ENCODE measurements at places on chromosomes 13 and 19.
A peak's percentile ranks its signal among the peaks of the same experiment; 100 is the strongest.

- DNase-seq = no peak
Measured at GRCh38 chr13:72166102-72166650, 299.2 kb upstream of the DACH1 start.

GRCh38 chr13:70849222-70849621 is 741.0 kb upstream of the KLHL1 start:
- DNase-seq = no peak

DNA sequence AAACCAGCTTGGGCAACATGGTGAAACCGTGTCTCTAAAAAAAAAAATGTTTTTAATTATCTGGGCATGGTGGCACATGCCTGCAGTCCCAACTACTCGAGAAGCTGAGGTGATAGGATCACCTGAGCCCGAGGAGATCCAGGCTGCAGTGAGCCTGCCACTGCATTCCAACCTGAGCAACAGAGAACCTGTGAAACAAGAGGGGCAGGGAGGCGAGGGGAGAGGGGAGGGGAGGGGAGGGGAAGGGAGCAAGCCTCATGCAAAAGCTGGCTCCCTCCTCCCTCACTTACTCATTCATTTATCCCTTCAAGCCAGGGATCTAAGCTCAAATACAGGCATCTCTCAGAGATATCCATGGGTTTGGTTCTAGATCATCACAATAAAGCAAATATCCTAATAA is 8.9 kb downstream of the ATP7B start:
- no peak for DNase-seq

DNA sequence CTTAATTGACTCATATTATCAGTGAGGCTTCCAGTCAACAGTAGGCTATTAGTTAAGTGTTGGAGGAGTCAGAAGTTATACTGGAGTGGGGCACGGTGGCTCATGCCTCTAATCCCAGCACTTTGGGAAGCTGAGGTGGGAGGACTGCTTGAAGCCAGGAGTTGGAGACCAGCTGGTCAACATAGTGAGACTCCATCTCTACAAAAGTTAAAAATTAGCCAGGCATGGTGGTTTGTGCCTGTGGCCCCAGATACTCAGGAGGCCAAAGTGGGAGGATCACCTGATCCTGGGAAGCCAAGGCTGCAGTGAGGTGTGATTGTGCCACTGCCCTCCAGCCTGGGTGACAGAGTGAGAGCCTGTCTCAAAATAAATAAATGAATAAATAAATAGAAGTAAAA is 53.2 kb downstream of the COMP start:
- no peak for DNase-seq

DNA sequence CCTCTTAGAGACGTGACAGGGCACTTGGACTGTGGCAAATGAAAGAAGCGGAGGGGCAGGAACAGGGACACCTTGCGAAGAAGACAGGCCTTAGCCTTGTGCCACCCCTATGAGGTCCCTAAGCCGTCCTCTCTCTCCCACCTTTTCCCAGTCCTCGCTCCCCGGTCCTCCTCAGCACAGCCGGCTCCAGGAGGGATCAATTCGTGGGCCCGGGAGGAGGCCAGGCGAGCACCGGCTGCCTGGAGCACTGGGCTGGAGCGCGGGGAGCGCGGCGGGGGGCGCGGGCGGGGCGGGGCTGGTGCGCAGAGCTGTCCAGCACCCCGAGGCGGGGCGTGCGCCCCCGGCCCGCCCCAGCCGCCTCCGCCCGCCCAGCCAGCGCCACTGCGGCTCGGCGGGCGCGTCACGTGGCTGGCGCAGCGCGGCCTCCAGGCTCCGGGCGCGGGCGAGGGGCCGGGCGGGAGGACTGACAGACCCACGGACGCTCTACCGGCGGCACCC is at the start of gene LRP3:
Gene LRP3 (plus strand): TSS at position 466 of the 498 bp plus-strand sequence. CDS start 456 bp downstream, outside the sequence.
- no peak for DNase-seq

- no peak for DNase-seq
Measured at GRCh38 chr19:6253954-6254733, 25.6 kb downstream of the MLLT1 start.

DNA sequence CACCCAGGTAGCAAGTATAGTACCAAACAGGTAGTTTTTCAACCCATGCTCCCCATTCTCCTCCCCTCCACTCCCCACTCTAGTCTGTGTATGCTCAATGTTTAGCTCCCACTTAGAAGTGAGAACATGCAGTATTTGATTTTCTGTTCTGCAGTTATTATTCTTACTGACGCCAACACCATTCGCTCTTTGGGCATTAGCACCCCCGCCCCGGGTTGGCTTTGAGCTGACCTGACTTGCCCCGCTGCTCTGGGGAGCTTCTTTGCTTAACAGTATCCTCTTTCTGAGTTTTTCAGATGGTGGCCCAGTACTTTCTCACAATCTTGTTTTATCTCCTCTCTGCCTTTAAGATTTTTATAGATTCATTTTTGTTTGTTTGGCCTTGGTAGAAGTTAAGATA is 138.7 kb downstream of the CRYL1 start:
- DNase-seq = no peak

GRCh38 chr19:33872445-33873320 is 76.0 kb downstream of the KCTD15 start:
- DNase-seq = peak; percentile 42

GRCh38 chr19:10112037-10112761 is 706 bp downstream of the P2RY11 start:
- DNase-seq = peak; percentile 44

DNA sequence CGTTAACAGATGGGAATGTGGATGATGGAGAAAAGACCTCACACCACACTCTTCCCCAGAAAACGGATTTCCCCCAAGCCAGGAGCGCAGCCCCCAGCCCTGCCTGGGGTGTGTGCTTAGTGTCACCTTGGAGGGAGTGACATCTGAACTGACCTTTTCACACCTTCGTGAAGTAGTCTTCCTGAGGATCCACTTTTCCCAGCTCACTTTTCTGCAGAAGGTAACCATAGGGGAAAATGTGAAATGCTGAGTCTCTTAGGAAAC is 26.2 kb downstream of the SIAH3 start:
- no peak for DNase-seq

GRCh38 chr13:76861859-76862258 is 24.3 kb downstream of the KCTD12 start:
- DNase-seq = no peak

DNA sequence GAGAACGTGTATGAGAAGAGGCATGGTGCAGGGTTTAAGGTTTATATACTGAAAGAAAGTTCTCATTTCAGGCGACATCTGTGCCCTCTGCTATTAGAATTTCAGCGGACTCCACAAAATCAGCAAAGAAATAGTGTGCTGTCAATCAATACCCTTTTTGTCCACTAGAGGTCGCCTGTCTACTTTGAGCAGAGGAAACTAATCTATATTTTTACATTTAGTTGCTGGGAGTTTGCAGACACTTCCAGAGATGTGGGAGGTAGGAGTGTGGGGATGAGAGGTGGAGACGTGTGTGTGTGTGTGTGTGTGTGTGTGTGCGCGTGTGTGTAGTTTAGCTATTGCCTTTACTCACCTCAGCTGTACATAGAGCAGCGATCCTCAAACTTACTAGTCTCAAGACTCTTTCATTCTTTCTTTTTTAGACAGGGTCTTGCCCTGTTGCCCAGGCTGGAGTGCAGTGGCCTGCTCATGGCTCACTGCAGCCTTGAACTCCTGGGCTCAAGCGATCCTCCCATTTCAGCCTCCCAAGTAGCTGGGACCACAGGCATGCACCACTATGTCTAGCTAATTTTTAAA is 9.7 kb downstream of the INAFM1 start:
- DNase-seq = peak; percentile 43

DNA sequence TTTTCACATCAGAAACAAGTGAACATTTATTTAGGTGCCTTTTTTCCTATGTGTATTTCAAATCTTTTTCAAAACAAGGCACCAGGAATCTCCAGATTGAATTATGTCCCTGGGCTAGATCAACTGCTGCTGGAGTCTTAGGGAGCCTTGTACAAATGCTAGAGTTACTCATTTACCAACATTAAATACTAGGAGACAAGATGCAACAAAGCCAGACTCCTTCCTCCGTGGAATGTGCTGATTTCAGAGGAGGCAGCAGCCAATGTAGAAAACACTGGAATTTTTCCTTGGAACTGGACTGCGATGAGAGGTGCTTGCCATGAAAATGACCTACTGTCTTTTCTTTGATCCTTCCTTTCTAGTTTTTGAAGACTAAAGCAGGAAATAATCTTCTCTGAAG is 1514.7 kb upstream of the MIR17HG start:
- no peak for DNase-seq

- DNase-seq = no peak
Measured at GRCh38 chr13:112781881-112782361, 92.1 kb downstream of the ATP11A start.

- DNase-seq = no peak
Measured at GRCh38 chr19:17105556-17105955, 30.0 kb downstream of the MYO9B start.

DNA sequence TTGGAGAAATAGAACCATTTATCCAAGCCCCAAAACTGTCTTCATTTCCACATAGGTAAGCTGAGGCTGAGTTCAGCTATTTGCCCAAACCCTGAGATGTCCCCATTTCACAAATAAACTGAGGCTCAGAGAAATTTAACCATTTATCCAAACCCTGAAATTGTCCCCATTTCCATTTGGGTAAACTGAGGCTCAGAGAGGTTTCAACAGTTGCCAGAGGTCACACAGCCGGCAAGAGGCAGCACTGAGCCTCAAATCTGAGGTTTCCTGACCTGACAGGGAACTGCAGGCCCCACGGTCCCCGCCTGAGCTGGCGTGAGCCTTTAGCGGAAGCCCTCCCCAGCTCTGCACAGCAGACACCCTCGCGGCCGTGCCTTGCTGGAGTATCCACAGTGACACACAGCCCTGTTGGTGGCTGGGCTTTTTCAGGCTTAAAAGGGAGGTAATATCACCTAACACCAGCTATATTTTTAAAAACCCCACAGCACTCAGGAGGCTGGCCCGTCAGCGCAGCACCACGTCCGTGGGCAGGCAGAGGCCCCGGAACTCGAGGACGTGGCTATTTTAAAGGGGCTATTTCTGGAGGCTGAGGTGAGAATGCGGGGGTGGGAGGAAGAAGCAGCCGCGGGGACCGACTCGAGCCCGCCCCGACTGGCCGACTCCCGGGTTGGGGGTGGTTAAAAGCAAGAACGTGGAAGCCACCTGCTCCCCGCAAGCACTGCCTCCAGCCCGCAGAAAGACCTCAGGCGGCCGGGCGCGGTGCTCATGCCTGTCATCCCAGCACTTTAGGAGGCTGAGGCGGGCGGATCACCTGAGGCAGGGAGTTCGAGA is 18.5 kb downstream of the PTPRS start:
- peak; percentile 10 for DNase-seq

- peak; percentile 63 for DNase-seq
Measured at GRCh38 chr13:23871616-23872220, 17.5 kb downstream of the MIPEP start.

DNA sequence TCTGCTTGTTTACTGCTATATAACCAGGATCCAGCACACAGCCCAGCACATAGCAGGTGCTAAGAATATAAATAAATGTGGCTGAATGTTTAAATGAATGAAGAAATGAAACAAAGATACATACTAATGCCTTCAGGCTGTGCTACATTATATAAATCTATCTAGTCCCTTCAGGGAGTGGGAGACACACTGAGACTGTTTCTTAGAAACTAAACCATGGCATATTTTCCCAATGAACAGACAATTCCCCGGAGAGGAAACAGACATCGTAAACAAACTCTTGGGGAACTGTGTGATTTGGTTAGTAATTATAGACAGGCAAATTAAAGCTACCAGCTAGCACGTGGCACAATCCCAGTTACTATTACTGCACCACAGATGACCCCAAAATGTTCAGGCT is 9.7 kb upstream of the FEM1A start:
- DNase-seq = no peak

- peak; percentile 90 for DNase-seq
Measured at GRCh38 chr19:35318679-35319448, 10.1 kb upstream of the CD22 start.

- DNase-seq = peak; percentile 91
Measured at GRCh38 chr19:19490214-19490968, 25.0 kb downstream of the TSSK6 start.

- DNase-seq = no peak
Measured at GRCh38 chr19:38351865-38352395, 16.3 kb downstream of the CATSPERG start.

- DNase-seq = no peak
Measured at GRCh38 chr13:20727856-20728255, 24.4 kb downstream of the IL17D start.

DNA sequence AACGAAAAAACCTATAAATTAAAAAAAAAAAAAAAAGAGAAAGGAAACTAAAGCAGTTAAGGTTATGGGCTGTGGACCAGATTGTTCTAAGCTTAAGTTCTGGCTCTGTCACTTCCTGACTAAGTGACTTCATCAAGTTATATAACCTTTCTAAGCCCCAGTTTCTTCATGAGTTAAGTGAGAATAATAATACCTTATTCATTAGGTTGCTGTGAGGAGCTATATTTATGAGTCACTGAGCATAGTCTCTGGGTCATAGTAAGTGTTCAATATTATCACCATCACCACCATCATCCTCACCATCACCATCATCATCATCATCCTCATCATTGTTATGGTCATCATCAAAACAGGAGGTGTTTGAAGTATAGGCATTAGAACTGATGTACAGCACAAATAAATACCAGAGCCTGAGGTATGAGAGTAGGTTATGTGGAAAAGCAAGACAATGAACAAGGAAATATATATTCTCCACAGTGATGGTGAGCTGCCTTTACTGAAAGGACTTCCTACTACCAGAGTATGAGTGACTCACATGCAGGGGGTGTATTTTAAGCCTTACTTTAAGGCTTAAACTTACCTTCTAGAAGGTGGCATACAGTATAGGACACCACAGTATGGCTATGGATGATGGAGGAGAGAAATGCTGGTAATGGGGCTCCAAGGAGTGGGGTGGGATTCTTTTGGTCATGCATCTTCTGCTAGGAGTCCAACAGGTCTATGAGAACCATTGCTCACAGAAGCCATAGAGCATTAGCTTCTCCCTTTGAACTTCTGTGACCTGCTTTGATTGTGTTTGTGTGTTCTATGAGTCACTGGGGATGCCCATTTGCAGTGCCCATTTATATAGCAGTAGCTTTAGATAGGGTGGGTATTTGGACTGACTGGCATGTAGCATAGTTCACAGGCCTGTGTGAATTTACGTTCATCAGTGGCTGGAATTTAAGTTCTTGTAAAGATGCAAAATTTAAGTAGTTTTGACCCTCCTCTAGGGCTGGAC is 104.4 kb downstream of the KLF5 start:
- DNase-seq = no peak

DNA sequence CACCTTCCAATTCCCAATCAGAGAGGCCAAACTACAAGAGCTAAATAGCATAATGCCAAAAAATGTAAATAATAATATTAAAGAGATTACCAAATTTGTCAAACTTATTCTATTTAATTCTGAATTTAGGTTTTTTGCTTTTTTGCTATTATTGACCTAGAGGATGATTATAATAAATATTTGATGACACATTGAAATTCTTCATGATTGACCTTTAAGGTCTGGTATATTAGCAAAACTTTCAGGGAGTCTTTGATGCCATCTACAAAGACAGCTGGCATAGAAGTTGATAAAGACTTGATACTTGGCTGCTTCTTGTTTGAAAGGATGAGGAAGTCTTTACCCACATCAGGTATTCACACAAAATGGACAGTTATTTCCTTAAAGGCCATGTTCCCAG is 659.8 kb upstream of the GPC6 start:
- DNase-seq = no peak

Data from foreskin fibroblast (primary cell).